Stimulated activated CD8-positive, alpha-beta memory T cell treated with anti-CD3 and anti-CD28 coated beads, Interleukin-12 subunit alpha, Interleukin-12 subunit beta, amount 100 ng/mL, for 1 hour (primary cell): ENCODE measurements at places on chromosomes 7 and 10.

DNA sequence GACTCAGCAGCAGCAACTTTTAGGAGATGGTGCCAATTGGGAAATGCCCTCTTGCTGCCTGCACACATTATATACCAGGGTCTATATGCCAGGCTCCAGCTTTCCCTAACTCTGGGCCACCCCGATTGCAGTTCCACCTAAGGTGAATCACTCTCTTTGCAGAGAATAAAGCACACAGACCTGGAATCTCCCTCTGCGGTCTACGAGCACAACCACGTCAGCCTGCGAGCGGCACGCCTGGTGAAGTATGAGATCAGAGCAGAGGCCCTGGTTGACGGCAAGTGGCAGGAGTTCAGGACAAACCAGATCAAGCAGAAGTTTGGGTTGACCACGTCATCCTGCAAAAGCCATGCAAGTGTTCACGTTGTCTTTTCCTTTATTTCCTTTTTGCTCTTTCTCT, 38.2 kb upstream of the PLEKHA1 start:
- no peak for DNase-seq

- no peak for DNase-seq
These were observed 144.7 kb downstream of the ARHGAP22 start for GRCh38 chr10:48460182-48460581.

DNA sequence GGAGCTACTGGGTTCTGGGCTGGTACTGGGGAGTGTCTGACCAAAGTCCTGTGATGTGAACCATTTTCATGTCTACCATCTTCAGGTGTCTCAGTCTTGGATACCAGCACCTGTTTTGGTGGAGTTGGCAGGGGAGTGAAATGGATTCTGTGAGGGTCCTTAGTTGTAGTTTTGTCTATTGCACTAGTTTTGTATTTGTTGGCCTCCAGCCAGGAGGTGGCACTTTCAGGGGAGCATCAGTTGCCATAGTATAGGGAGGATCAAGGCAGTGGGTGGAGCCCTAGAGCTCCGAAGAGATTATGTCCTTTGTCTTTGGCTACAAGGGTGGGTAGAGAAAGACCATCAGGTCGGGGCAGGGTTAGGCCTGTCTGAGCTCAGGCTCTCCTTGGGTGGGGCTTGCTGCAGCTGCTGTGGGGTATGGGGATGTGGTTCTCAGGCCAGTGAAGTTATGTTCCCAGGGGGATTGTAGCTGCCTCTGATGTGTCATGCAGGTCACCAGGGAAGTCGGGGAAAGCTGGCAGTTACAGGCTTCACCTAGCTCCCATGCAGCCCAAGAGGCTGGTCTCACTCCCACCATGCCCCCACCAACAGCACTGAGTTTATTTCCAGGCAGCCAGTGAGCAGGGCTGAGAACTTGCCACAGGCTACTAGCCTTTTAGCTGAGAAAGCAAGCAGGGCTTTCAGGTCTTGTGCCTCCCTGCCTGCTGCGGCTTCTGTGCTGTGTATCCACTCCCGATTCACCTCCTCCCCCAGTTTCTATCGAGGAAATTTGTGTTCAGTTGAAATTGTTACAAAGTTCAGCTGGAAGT, 153.1 kb downstream of the ZNF365 start:
- DNase-seq, result no peak

DNA sequence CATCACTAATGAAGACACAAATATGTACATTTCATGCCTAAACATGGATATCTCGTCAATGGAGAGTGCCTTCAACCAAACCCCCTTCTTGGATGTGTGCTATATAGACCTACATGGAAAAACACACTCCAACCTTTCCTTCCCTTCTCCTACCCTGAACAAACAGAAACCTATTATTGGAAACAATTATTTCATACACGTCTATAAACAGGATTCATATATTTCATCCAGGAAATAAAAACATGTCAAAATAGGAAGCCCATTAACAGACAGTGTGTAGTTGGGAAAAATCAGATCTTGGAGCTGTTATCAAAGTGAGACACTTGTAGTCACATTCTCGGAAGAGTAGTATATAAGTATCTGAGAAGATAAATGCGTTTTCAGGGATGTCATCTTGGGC, 81.1 kb downstream of the NRP1 start:
- no peak for DNase-seq
